ENCODE measurements at places on chromosomes 16 and 17.

DNA sequence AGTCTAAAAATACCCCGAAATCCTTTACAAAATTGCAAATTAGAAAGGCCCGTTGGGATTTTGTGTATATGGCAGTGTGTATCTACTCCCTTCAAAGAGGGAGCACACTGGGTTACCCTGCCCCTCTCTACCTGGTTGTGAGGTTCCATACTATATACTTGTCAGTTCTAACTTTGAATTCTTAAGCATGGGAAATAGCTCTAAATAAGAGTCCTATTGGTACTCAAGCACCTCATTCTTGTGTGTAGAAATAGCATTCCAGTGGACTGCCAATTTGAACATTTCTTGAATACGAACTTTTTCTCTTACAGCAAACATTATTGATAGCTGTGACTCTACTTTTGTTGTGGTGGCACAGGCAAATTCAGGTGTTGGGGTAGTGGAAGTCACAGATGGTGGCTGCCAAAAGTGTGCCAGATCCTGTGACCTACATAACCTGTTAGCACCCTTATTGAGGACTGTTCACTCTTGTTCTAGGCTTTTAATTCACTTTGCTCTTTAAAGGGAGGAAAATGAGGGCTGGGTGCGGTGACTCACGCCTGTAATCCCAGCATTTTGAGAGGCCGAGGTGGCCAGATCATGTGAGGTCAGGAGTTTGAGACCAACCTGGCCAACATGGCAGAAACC, 16.1 kb downstream of the ESRP2 start:
- peaks cover 68% of the 10 kb centered on the region for H3K36me3 ChIP-seq
- H3K27me3 ChIP-seq: no peaks in the 10 kb centered on the region
- no peak overlapping the region for H3K4me3 ChIP-seq
- no peak for DNase-seq
- peak overlapping the region; percentile 58 for H3K27ac ChIP-seq

DNA sequence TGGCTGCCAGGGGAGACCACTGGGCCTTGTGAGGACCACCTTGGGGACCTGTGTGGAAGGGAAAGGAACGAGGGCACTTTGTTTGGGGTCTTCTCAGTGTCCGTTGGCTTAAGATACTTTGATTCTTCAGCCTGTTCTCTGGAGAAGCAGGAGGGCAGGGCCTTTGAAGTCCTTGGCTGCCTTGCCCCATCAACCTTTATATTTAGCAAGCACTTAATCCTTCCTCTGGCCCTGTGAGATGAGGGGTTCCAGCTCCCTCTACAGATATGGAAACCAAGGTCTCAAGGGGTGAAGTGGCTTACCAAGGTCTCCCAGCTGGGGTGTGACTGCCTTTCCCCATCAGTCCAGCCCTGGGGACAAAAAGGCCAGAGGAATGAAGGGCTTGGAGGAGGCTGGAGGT, 28.5 kb downstream of the TTYH2 start:
- H3K4me3 ChIP-seq: no peak overlapping the region
- no peaks in the 10 kb centered on the region for H3K36me3 ChIP-seq
- DNase-seq: no peak
- H3K27ac ChIP-seq: no peak overlapping the region
- no peaks in the 10 kb centered on the region for H3K27me3 ChIP-seq

- no peaks in the 10 kb centered on the region for H3K4me1 ChIP-seq
- H3K27ac ChIP-seq: no peak overlapping the region
- DNase-seq: no peak
- H3K36me3 ChIP-seq: no peaks in the 10 kb centered on the region
- no peaks in the 10 kb centered on the region for H3K27me3 ChIP-seq
Measured at GRCh38 chr16:68499006-68499405, 40.1 kb upstream of the ZFP90 start.

- no peak overlapping the region for H3K4me3 ChIP-seq
- DNase-seq: no peak
Measured at GRCh38 chr16:13569986-13570385, 350.0 kb upstream of the ERCC4 start.

- H3K27me3 ChIP-seq: no peaks in the 10 kb centered on the region
- no peak overlapping the region for H3K4me3 ChIP-seq
- no peaks in the 10 kb centered on the region for H3K36me3 ChIP-seq
- H3K27ac ChIP-seq: no peak overlapping the region
- peaks cover 4% of the 10 kb centered on the region for H3K4me1 ChIP-seq
Measured at GRCh38 chr16:361341-361871, 8.9 kb upstream of the AXIN1 start.

DNA sequence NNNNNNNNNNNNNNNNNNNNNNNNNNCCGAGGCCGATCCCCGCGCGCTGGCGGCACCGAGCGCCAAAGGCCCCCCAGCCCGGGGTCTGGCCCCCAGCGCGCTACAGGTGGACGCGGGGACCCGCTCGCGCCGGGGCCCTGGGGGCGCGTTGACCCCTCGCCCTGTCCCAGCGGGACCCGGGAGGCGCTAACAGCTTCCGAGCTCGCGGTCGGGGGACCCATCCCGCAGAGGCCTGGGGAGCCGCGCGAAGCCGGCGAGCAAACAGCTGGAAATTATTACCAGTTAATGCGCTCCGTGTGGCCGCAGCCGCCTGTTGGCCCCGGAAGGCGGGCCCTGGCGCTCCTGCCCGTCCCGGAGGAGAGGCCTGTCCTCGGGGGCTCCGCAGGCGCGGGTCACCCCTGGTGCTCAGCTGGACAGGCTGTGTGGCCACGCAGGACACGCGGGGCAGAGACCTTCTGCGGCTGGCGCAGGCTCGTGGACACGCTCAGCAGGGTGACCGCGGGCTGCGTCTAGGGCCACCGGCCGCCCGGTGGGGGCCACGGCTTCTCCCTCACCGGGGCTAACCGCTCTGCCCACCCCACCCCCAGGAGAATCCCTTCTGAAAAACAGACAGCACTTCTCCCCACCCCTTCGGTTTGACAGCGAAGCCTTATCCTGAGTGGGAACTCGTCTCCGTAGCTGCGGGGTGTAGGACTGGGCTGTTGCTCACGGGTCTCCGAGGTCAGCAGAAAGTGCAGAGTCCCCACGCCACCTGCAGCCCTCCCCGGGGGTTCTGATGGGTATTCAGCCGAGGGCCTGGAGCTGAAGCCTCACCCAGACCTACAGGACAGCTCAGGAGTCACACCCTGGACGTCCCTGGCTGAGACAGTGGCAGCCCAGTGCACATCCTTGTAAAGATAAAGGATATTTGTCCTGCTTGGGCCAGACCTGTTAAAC, 138.7 kb upstream of the RPH3AL start:
- H3K4me1 ChIP-seq: peaks cover 26% of the 10 kb centered on the region
- H3K36me3 ChIP-seq: no peaks in the 10 kb centered on the region
- H3K27me3 ChIP-seq: no peaks in the 10 kb centered on the region
- peak; percentile 52 for DNase-seq

- no peaks in the 10 kb centered on the region for H3K36me3 ChIP-seq
- no peak overlapping the region for H3K4me3 ChIP-seq
- peaks cover 22% of the 10 kb centered on the region for H3K4me1 ChIP-seq
- H3K27ac ChIP-seq: no peak overlapping the region
Measured at GRCh38 chr17:16489431-16489830, 2.6 kb downstream of the LRRC75A start.

DNA sequence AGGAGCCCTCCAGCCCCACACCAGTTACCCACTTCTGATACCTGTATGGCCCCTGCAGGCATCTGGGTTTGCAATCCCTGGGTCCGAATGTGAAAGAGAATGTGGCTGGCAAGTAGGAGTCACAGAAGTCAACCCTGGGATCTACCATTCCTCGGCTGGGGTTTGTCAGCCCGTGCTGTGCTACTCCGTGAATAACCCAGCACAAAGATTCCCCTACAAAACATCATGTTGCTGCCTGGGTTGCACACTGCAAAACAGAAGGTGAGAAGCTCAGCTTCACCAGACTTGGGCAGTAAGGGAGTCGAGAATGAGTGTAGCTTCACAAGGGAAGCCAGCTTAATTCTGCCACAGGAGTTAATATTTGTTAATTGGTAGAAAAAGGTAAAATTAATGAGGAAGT, 137.1 kb downstream of the ZFHX3 start:
- H3K36me3 ChIP-seq: no peaks in the 10 kb centered on the region
- H3K4me3 ChIP-seq: no peak overlapping the region
- no peaks in the 10 kb centered on the region for H3K4me1 ChIP-seq
- no peak for DNase-seq

DNA sequence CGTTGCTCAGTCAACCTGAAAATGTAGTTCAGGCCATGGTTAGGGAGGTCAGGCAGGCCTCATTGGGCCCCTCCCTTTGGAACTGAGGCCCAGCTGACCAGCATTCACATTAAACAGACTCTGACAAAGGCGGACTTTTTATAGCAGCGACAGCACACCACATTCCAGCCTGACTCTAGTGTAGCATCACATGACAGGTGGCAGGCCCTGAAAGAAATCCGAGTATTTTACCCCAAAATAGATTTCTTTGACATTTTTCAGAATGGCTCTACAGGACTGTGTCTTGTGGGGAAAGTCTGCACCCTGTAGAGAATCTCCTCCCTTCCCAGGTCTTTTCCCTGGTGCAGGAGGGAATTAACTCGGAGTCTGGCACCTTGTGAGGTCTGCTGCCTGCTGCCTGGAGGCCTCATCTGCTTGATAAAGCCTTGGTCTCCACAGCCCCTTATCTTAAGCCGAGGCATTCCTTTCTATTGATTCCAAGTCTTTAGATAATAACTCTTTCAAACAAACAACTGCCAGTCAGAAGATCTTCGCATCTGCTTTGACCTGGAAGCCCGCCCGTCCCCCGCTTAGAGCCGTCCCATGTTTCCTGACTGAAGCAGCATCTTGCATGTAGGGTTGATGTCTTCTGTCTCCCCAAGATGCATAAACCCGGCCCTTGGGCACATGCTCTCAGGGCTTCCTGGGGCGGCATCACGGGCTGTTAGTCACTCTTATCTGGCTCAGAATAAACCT, 44.0 kb upstream of the CAPN15 start:
- peak overlapping the region; percentile 48 for H3K27ac ChIP-seq
- no peak for DNase-seq

DNA sequence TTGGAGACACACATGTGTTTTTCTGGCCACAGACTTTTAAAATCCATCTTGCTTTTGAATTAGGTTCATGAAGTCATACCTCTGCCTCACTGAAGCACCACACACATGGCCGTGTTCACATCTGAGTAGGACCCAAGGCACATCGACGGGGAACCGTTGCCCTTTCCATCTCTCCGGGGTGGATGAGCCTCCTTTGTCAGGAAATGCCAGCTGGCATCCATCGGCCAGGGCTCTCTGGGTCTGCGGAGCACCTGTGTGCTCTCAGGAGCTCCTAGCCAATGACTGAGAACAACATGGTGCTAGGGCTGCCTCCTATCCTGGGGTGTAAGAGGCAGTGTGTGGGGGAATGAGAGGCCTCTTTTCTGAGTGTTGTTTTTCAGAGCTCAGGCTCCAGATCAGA, 24.5 kb upstream of the NKD1 start:
- no peaks in the 10 kb centered on the region for H3K4me1 ChIP-seq
- no peak overlapping the region for H3K4me3 ChIP-seq
- peaks cover 24% of the 10 kb centered on the region for H3K27me3 ChIP-seq
- no peak for DNase-seq
- H3K36me3 ChIP-seq: peaks cover 2% of the 10 kb centered on the region

DNA sequence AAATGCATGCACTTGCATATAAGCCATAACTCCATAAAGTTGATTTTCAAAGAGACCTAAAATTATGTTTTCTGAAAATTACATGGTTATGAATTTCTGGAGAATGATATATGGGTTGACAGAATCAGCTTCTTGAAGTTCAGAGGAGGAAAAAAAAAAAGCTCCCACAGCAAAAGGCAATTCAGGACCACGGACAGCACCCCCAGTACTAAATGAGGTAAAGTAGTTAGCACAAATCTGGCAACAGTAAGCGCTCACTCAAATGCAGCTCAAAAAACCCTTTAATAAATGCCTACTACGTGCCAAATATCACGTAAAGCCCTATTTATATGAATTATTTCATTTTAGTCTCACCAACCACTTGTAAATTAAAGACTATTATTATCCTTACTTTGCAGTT, 135.2 kb downstream of the SHISA9 start:
- H3K27me3 ChIP-seq: no peaks in the 10 kb centered on the region
- H3K4me3 ChIP-seq: no peak overlapping the region
- no peak overlapping the region for H3K27ac ChIP-seq
- no peaks in the 10 kb centered on the region for H3K4me1 ChIP-seq

DNA sequence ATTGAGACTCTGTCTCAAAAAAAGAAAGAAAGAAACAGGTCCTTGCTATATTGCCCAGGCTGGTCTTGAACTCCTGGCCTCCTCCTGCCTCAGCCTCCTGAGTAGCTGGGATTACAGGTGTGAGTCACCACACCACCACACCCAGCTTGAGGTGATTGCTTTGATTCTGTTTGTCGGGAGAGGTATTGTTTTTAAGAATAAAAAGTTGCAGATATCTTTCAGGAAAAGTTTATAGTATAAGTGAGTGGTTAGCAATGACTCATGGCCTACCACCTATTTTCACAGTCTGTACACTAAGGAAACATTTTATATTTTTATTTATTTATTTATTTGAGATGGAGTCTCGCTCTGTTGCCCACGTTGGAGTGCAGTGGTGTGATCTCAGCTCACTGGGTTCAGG, 45.0 kb downstream of the RHOT1 start:
- H3K4me1 ChIP-seq: no peaks in the 10 kb centered on the region
- H3K27me3 ChIP-seq: no peaks in the 10 kb centered on the region
- H3K36me3 ChIP-seq: peaks cover 49% of the 10 kb centered on the region

DNA sequence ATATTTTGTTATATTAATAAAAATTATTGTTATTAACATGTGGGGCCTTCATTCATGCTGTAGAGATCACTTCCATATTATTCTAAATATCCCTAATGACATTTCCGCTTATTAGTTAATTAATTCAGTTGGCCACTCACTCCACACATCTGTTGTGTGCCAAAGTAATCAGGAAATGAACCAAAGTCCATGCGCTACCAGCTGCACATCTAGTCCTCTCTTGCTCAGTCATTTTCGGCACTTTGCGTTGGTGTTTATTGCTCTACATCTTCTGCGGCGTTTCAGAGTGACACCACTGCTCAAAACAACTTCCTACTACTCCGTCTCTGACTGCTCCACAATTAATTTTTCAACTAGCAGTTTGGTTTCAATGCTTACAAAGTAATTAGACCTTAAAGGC, 101.4 kb upstream of the ZFHX3 start:
- no peaks in the 10 kb centered on the region for H3K4me1 ChIP-seq
- H3K27ac ChIP-seq: no peak overlapping the region
- DNase-seq: no peak
- no peaks in the 10 kb centered on the region for H3K36me3 ChIP-seq

DNA sequence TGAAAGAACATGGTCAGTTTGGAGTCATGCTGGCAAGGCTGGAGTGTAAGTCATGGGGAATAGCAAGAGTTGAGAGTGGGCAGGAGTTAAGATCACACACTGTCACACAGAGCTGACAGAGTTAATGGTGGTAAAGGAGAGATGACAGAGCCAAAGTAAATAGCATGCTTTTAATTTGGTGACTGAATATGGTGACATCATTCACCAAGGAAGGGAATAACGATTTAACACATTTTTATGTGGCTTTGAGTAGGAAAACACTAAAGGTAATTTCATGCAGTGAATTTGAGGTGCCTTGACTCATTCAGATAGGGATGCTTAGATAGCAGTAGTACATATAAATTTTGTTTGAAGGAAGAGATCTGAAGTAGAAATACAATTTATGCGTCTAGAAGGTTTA, 42.1 kb downstream of the SYNRG start:
- no peak overlapping the region for H3K27ac ChIP-seq
- peaks cover 13% of the 10 kb centered on the region for H3K36me3 ChIP-seq
- H3K27me3 ChIP-seq: no peaks in the 10 kb centered on the region
- no peak overlapping the region for H3K4me3 ChIP-seq
- H3K4me1 ChIP-seq: peaks cover 15% of the 10 kb centered on the region
